ENCODE measurements at places on chromosomes 6 and 20.

DNA sequence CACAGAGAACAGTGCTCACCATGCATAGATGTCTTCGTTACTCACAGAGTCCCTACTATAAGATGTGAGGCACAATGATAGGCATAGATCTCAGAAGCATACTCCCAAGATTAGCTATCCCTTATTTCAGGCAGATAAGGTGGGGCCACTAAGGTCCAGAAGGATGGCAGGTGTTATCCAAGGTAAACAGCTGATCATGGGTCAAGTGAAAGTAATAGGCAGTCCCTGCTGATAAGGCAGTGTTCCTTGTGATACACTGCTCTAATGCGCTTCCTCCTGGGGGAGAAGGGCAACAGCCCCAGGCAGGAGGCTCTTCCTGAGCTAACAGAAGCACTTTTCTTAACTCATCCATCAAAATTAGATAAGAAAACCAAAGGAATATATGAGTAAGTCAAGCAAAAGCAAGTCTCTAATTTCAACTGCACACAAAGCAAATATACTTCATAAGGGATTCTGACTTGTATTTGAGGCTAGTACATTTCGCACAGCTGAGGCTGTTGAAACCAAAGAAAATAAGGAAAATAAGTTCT lies 42.2 kb downstream of the METTL24 start:
- DNase-seq = no peak

- DNase-seq = no peak
Measured at GRCh38 chr6:3036861-3037637, 31.2 kb upstream of the RIPK1 start.

DNA sequence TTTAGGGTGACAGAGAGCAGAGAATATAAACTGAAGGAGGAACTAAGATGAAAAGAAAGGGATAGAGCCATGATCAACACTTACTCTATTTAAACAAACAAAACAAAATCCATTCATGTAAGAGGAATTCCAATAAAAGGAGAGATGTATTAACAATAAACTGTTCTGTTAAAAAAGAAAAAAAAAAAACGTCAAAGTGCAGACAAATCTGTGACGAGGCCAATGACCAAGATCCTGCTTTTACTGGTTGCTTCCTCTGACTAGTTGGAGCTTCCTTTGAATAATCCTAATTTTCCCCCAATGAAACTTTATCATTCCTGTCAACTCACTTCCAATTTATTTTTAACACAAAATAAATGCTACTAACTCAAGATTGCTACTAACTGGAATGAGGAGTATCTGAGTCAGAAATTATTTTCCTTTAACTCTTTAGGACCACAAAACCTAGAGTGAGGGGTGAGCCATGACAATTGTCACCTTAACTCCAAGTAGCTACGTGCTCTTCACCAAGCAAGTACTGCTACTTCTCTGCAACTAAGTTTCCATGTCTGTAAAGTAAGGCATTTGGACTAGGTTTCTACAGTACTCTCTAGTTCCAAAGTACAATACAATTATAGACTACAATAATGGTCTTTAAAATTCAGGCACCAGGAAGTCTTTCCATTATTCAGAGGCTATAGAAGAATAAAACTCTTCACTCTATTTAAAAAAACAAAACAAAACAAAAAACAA lies 152.0 kb downstream of the PTPRK start:
- no peak for DNase-seq

DNA sequence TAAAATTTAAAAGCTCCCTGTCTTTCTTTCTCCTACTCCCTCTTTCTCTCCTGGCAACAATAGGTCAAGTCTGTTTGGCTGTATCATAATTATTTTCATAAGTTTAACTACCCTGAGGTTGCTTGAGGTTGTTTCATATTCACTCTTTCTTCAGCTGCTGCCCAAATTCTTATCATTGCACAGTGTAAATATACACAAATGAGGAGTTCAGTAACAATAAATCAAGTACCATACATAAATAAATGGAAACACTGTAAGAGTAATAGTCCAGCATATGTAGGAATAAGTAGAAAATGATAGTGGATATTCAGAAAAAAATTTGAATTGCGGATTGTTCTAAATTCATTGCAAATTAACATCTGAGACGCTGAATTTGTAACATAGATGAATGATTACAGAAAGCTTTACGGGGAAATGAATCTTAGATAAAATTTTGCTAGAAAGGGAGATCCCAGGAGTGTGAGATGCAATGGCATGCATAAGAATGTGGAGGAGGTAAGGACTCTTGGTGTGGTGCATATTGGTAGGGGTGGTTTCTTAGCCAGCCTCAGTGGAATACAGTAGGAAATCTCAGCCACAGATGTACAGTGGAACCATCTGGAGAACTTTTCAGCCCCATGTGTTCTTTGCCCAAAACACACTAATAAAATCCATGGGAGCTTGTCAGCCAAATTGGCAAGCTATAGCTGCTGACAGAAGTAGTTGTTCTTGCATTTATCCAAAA lies 480.7 kb downstream of the HTR1B start:
- DNase-seq = no peak

- DNase-seq = no peak
Measured at GRCh38 chr6:169078399-169079145, 175.1 kb downstream of the THBS2 start.

DNA sequence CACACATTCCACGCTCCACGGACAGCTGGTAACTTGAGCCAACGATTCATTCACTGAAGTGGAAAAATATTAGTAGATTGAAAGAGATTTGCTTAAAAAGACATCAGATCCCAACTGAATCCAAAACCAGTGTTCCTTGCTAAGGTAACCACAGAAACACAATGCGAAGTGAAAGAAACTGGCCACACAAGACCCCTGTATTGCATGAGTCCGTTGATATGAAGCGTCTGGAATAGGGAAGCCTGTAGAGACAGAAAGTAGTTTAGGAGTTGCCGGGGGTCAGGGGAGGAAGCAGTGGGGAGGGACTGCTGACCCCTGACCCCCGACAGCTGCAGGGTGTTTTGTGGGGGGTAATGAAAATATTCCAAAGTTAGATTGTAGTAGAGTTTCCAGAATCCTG lies 10.0 kb downstream of the PCK1 start:
- DNase-seq = no peak

DNA sequence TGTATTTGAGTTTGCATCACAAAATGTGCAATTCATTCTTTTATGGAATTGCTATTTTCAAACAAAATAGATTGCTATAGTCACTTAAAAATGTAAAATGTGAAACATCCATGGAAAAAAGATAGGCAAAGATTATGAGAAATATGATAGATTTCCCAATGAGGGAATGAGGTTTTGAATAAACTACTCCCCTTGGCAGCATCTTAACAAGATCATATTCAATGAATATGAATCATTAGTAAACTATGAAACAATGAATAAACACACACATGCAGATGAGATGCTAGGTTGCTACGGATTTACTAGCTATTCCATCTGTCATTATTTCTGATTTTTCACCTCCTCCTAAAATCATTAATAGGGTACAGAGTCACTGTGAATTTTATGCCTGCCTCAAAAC lies 401.8 kb downstream of the PHF3 start:
- DNase-seq = no peak

GRCh38 chr6:35082046-35082732 lies 59.0 kb downstream of the TCP11 start:
- no peak for DNase-seq

DNA sequence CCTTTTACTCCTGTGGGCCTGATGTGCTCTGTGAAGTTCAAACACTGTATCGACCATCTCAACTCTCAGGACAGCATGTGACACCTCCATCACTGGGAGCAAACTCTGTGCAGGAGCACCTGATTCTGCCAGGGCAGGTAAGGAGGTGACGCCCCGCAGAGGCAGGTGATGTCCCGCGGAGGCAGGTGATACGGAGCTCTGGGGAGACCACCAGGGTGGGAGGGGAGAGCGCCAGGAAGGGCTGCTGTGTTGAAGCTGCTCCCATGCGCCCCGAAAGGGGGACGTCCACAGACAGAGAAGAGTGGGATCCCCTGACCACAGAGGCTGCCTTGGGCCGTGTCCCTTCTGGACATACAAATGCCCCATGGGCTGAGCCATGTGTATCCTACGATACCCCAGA lies 58.3 kb downstream of the DACT2 start:
- DNase-seq = no peak

GRCh38 chr6:39909701-39910100 lies 24.6 kb downstream of the MOCS1 start:
- no peak for DNase-seq

GRCh38 chr6:127630800-127631199 lies 53.8 kb downstream of the C6orf58 start:
- DNase-seq = no peak

DNA sequence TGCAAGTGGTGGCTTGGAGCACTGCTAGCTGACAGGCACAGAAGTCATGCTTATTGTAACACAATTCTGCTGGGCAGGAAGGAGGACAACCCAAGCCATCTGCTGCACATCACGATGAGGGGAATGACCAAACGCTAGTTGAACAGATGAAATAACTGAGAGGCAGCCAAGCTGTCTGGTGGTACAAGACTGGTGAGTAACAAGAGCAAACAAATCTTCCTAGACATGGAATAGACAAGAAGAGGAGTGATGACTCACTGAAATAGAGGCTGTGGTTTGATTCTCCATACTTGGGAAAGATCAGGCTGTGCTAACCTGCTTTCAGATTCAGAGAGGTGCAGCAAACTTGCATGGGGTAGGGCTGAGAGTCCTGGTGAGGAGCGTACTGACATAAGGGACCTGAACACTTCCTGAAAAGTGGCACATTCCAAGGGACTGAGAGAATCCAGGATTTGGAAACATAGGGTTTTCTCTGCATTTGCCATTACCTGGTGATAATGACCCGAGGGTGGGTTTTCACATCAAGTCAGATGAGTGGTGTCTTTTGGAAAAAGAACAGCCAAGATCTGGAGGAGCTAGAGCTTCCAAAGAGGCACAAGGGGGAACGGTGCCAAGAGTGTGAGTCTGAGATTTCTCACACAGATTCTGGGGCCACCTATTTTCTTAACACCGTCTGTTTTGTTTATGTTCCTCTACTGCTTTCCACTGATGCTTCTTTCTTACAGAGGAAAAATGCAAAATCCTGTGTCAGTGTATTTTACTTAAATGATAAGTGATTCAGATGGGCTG lies 60.0 kb downstream of the PRL start:
- no peak for DNase-seq

DNA sequence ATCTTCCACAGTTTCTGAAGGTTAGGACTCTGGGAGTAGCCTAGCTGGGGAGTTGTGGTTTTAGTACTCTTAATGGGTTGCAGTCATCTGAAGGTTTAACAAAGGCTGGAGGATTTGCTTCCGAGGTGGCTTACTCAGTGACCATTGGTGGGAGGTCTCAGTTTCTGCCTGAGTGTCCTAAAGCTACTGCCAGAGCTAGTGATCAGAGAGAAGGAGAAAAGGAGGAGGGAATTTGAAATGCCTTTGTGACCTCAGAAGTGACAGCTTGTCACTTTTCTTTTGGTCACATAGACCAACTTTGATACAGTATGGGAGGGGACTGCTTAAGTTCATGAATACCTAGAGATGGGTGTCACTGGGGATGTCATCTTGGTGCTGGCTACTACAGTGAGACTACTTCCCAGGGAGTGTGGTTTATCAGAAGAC lies 41.3 kb downstream of the NCOA3 start:
- no peak for DNase-seq

DNA sequence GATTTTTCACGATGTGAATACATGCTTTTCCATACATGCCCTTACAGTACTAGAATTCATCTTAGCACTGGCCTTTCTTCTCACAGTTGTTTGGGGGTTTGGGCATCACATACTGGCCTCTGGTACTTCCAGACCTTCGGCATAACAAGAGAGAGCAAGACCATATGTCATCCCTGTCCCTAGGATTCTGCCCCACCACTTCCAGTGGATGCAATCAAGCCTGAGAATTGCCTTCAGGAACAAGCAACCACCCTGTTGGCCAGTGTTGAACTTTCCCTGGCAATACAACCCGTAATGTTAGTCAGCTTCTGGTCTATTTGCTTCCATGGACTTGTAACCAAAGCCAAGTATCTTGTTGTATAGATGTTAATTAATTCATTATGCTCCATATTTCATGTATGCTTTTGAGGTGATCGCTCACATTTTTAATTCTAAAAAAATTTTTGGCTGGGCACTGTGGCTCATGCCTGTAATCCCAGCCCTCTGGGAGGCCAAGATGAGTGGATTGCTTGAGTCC lies 15.4 kb upstream of the SLPI start:
- no peak for DNase-seq

GRCh38 chr20:56440346-56441007 lies 27.9 kb upstream of the RTF2 start:
- no peak for DNase-seq

DNA sequence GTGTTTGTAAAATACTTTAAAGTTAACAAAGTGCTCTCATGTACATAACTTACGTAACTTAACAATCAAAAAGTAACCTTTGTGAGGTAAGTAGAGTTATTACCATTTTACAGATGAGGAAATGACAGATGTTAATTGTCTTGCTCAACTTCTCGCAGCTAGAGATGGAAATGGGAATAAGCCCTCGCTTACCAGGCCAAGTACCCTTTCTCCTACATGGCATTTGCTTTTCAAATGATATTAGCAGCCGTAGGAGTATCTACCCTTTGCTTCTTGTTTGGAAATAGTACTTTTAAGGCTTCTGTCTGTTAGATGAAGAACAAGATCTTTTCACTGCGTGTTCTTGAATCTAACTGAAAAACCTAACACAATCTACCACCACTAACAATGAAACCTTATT lies 15.5 kb downstream of the STX11 start:
- DNase-seq = no peak

DNA sequence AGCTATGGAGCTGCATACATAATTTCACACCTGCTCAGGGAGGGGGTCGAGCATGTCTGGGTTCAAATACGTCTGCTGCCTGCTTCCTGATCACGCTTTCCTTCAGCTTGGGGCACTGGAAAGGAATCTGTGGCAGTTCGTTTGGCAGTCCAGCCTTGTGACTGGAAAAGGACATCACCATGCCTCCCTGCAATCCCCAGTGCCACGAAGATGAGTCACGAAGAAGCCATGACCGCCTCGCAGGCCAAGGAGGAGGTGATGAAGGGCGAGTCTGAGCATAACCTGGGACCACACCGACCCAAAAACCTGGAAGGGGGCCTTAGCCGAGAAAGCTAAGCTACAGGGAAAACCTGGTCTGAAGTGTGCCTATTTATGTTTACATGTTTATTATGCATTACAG lies 13.1 kb downstream of the JAG1 start:
- no peak for DNase-seq

DNA sequence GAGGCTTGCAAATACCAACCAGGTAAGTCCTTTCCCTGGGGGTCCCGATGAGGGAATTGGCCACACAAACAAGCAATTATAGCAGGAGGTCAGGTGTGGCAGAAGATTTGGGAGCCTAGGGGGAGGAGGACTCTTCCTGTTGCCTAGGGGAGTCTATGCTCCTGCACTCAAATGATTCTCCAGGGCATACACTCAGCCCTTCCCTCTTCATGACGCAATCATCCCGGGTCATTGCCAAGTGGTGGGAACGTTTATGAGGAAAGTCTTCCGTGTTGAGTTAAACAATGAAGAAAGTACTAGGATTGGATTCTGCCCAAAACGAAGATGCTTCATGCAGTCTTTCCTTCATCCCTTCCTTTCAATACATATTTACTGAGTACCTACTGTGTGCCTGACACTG lies 186.5 kb upstream of the TSHZ2 start:
- no peak for DNase-seq

- no peak for DNase-seq
Measured at GRCh38 chr6:6659600-6660327, 71.2 kb downstream of the LY86 start.

Data from upper lobe of left lung (tissue), 6 donors.